ENCODE measurements at places on chromosomes 2 and 18.

- DNase-seq = no peak
These were observed 16.2 kb upstream of the ZCCHC2 start for GRCh38 chr18:62506495-62507143.

DNA sequence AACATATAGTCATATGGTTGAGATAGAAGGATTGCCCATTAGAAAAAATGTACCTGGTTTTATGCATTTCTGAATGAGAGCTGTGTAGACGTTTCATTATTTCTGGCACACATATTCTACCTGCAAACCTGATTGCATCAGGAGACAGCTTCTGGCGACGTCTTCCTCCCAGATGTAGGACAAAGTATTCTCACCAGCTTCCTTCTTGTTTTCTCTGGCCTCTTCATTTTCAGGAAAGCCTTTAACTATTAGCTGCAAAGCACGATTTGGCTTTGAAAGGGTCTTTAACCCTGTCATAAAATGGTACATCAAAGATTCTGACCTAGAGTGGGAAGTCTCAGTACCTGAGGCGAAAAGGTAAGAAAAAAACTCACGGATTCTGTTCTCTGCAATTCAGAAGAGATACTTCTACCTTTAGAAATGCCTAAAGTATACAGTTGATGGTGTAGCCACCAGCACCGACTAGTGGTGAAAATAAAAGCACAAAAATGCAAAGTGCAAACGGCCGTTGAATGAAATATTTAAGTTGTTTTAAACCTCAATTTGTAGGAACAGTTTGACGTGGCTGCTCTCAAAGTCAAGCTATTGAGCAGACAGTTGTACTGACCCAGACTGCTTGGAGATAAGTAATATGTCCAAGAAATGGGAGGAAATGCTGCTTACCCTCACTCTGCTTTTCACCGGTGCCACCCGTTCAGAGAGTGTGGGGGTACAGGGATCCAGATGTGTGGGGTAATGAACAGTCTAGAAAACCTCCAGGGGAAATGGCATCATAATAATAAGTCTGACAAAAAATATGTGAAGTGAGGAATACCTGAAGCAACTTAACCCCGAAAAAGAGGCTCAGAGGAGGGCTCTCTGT, 20.2 kb downstream of the IL18RAP start:
- DNase-seq = peak; percentile 65

- DNase-seq = no peak
These were observed 25.2 kb downstream of the BCL2L11 start for GRCh38 chr2:111145951-111146350.

DNA sequence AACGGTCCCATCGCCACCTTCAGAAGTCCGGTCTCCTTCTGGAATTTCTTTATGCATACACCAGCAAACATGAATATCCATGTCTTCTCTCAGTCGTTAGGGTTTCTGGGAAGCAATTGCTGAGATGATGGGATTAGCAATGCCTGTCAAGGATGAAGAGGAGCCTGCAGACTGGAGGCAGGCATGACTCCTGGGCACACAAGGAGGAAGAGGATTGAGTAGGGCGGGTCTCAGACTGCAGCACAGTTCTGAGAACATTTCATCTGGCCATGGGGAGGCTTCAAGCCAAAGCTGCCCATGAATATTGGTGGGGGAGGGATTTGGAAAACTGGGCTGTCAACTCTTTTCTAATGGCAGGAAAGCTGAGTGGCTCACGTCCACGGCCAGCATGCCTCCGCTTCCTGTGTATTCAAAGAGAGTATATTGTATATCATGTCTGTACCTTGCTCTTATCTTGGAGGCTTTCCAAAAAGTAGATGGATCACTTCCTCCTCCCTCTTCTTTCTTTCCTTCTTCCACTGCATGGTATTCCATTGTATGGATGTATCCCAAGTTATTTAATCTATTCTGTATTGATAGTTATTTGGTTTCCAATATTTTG, 24.5 kb downstream of the MC2R start:
- DNase-seq = no peak

GRCh38 chr2:151570191-151570590, 160.5 kb downstream of the RIF1 start:
- DNase-seq = no peak

- no peak for DNase-seq
These were observed 136.3 kb downstream of the TMEM17 start for GRCh38 chr2:62369541-62370202.

DNA sequence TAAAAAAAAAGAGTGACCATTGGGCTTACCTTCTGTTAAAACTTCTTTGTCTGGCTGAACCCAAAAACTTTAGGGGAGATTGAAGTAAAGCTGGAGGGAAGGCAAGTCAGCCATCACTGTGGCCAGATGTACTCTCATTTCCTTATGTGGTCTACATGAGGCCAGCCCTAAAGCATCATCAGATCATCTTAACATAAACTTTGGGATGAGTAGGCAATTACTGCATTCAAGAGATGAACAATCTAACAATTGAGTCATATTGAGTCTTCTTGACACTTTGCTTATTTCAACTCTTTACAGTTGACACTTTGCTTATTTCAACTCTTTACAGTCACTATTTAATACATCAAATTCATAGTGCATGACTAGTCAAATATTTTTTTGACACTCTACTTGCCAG, 155.6 kb downstream of the QPCT start:
- DNase-seq = no peak
